ENCODE measurements at places on chromosomes 12 and 14.
A peak's percentile ranks its signal among the peaks of the same experiment; 100 is the strongest.

- no peak for DNase-seq
Measured at GRCh38 chr12:124804011-124804621, 59.5 kb downstream of the SCARB1 start.

GRCh38 chr12:94203796-94204195 lies 55.4 kb downstream of the PLXNC1 start:
- DNase-seq, result no peak

DNA sequence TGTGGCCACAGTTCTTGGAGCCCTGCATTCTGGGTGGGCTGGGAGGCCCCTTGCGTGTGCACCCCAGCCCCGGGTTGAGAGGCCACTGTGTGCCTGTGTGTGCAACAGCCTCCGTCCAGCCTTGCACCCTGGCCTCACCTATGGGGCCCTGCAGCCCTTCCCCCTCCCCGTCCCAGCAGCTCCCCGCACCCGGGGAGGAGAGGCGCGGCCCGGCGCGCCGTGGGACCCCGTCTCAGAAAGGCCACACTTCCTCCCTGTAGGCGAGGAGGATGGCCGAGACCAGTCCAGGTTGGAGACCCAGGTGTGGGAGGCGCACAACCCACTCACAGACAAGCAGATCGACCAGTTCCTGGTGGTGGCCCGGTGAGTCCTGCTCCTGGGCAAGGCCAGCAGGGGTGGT lies 16.6 kb upstream of the CRIP2 start:
- no peak for DNase-seq

DNA sequence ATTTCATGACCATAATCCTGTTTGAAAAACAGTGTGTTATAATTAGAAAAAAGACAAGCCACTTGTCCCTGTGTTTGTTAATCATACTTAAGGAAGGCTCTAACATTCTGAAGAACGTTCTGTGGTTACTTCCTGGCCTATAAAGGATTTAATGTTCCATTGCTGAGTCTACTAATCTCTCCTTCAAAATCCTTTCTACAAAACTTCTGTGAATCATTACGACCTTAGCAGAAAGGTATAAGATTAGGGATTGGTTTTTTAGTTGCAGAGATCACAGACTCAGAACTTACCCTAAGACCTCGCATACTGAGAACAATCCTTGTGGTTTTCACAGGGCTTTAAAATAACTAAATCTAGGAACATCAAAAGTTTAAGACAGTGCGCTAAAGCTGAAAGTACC lies 48.3 kb downstream of the TMCC3 start:
- DNase-seq, result no peak

- DNase-seq, result no peak
Measured at GRCh38 chr14:95603415-95603814, 68.6 kb downstream of the GLRX5 start.

- no peak for DNase-seq
Measured at GRCh38 chr12:57131896-57132744, 3.8 kb downstream of the LRP1 start.

- no peak for DNase-seq
Measured at GRCh38 chr12:93614917-93615596, 42.6 kb downstream of the SOCS2 start.

GRCh38 chr12:98466640-98467400 lies 48.6 kb upstream of the TMPO start:
- no peak for DNase-seq

DNA sequence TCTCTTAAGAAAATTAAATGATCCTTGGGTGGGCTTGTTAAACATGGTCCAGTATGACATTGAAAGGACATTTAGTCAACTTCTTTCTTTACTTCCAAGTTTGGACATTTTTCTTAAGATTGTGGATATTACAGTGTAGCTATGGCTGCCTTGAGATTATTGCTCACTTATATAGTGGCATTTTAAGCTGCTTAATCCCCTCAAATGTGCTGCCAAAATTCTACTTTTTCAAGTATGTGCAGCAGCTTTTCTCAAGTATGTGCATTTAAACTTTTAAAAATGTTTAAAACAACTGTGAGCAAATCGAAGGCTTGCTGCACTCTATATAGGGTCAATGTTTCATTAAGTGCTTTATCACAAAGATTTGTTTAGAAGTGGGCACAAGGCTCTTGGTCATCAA lies 7.4 kb downstream of the TXNRD1 start:
- DNase-seq, result no peak

DNA sequence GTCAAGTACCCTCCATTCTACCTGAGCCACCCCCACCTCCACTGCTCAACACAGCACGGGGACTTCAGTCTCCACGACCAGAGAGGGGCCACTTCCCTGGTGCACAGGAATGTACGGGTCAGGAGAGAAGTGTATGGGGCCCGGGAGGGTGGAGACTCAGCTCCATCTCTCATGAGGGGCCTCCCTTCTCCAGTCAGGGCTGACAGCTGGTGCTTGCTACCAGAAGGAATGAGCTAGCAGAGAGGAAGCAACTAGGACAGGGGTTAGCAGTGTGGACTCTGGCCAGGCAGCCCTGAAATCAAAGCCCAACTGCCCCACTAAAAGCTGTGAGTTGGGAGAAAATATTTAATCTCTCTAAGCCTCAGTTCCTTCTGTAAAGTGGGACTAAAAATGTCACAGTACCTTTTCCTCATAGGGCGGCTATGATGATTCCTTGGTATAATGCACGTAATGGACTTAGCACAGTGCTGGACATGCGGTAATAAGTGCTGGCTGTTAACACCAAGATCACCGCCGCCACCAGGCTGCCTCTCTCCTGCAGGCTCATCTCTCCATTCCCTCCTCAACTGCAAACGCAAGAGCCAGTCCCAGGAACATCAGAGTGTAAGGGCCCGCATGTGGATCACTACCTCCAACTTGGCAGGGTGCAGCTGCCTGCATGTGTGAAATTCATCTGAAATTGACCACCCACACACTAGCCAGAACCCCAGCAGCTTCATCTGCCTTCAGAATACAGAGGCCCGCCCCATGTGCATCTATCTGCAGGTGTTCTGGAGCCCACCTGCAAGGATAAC lies 14.6 kb downstream of the ACTN1 start:
- no peak for DNase-seq

GRCh38 chr12:131218026-131218922 lies 264.6 kb downstream of the ADGRD1 start:
- DNase-seq, result no peak

DNA sequence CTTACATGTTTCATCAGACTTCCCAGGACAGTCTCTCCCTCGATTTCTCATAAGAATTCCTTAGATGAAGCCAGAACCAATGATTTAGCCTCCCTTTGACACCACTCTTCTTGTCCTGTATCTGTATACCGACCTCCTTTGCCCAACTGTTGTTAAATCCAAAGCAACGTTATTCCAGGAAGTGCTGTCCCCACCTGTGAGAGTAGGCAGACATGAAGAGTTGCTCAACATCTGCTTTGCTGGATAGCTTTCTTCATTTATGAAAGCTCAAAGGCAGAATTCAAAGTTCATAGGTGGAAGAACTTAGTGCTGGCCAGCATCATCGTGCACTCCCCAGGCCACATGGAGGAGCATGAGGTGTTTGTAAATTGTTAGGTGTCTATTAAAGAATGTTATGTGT lies 55.6 kb downstream of the GTF2A1 start:
- DNase-seq, result no peak

DNA sequence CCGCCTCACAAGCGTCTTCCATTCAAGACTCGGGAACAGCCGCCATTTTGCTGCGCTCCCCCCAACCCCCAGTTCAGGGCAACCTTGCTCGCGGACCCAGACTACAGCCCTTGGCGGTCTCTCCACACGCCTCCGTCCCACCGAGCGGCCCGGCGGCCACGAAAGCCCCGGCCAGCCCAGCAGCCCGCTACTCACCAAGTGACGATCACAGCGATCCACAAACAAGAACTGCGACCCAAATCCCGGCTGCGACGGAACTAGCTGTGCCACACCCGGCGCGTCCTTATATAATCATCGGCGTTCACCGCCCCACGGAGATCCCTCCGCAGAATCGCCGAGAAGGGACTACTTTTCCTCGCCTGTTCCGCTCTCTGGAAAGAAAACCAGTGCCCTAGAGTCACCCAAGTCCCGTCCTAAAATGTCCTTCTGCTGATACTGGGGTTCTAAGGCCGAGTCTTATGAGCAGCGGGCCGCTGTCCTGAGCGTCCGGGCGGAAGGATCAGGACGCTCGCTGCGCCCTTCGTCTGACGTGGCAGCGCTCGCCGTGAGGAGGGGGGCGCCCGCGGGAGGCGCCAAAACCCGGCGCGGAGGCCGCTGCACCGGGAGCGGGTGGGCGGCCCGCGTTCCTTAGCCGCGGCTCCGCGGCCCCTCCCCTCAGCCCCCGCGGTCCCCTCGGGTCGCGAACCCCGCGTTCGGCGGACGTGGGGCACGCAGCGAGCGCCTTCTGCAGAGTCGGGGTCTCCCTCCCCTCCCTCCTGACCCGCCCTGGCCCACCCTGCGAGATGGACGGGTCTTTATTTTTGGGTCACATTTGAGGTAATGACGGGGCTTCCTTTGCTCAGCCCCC lies at the start of gene UBC:
TSS of gene UBC (minus strand) at position 259 of the 847 bp plus-strand sequence. CDS start 879 bp downstream, outside the sequence.
- DNase-seq, result peak; percentile 89

DNA sequence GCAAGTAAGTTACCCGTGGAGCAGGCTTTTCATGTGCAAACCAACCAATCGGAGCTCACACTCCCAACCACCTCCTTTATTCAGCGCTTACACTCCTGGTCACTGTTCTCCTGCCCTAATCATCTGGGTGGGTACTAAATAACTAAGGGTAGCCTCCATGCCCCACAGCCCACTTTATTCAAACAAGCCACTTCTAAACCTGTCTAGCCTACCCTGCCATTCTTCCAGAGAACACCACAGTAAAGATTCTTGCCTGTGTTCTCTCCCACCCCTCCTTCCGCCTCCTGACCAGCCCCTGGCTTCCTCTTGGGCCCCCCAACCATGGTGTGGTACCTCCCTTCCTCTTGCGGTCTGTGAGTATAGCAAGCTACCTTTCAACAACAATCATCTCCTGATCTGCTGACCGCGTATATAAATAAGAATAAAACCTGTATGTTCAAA lies 581.9 kb downstream of the VRK1 start:
- no peak for DNase-seq

DNA sequence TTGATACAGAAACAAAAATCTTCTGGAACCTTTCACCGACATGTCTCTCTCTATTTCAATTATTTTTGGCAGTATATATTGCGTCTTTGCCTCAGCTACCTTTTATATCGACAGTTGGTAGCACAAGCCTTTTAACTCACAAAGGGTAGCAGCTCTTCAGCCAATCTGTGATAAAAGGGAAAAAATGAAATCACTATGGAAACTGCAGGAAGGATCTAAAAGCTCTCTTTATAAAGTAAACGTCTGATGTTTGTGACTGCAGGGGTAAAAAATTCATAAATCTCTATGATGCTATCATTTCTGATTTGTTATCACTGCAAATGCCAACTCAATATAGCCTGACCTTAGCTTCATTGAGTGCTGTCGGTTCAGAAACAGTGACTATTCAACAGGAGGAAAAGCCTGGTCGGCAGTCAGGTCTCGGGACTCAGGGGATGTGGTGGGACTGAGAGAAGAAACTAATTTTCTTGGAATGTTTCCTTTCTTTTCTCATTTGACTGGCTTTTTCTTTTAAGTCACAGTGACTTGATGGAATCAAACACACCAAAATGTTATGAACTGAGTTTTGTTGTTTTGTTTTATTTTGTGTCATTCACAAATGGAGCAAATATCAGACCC lies 5.9 kb upstream of the RMST start:
- no peak for DNase-seq

- peak; percentile 12 for DNase-seq
Measured at GRCh38 chr12:779745-780734, 27.7 kb downstream of the WNK1 start.

GRCh38 chr12:124636138-124636978 lies 68.9 kb upstream of the NCOR2 start:
- DNase-seq, result no peak

DNA sequence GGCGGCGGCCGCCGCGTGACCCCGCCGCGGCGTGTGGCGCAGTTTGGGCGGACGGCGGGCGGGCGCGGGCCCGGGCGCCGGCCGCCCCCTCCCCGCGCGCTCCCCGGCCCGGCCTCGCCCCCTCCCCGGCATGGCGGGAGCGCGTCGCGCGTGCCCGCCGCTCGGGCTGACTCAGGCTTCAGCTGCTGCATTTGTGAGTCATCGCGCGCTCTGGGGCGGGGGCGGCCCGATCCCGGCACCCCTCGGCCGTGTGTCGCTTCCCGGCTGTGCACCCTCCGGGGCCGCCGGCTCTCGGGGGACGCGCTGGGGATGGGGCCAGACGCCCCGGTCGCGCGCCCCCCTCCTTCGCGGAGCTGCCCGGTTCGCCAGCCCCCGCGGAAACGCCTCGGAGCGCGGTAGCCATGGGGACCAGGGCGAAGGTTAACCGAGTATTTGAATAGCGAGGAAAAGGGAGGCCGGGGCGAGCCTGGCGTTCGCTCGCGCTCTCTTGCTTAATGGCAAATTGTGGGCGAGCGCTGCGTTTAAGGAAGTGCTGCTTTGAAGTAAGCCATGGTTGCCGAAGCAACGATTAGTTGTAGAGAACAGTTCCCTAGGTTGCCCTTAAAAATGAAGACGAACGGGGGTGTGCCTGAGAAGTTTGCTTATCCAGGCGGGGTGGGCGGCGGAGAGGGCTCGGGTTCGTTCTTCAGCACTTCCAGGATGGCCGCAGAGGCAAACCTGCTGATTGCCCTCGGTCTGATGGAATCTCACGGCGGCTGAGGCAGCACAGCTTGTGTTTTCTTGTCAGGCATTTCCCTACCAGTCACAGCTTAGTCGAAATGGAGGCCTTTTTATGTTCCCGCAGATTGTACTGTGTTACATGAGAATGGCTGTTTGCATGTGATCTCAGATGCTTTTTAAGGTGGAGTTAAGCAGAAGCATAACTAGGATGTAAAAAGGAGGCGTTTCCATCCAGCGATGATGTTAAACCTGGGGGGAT lies 896 bp downstream of the EIF5 start:
- DNase-seq, result peak; percentile 50

DNA sequence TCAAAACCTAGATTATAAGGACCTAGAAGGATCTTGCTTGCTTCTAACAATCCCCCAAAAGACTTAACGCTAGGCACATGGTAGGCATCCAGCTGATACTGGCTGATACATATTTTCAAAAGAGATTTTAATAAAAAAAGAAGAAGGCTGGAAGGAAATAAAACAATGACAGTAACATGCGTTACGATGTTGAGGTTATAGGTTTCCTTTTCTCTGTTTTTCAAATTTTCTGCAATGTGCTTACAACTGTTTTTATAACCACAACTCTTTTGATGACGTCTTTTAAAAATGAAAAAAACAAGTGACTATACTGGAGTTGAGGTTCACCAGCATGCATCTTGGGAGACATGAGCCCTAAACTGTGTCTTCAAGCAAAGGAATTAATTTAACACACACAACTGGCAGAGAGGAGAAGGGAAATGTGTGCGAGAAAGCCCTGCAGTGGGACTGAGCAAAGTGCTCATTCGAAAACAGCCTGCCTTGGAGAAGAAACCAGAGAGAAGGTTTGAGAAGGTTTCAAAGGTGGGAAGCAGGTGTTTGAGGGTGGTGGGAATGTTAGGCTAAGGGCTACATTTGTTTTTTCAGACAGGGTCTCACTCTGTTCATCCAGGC lies 80.4 kb downstream of the DUSP16 start:
- no peak for DNase-seq
